ENCODE measurements at places on chromosomes 2 and 18. TPM values are rescaled to one million over a fixed set of nuclear protein-coding genes. Genes with fewer than 3 reads are reported as not detected.

Gene THSD7B
- not detected for total RNA-seq

Gene CHRNG
- not detected for total RNA-seq

Gene FZD7
- total RNA-seq: under 0.01 TPM

Gene DSC2
- total RNA-seq: under 0.01 TPM

Gene SESTD1
- total RNA-seq: 42.4 TPM

Gene SOCS6
- total RNA-seq: 28.7 TPM

Gene SLC4A5
- 0.25 TPM for total RNA-seq

Gene MARCHF7
- total RNA-seq: 92.3 TPM

Gene FASTKD2
- total RNA-seq: 31.6 TPM

Gene CCDC121
- total RNA-seq: 1.0 TPM

Gene GPBAR1
- total RNA-seq: 0.13 TPM

Gene ABHD1
- not detected for total RNA-seq

Gene MYO3B
- total RNA-seq: not detected
